ENCODE measurements at places on chromosomes 2 and 18.

DNA sequence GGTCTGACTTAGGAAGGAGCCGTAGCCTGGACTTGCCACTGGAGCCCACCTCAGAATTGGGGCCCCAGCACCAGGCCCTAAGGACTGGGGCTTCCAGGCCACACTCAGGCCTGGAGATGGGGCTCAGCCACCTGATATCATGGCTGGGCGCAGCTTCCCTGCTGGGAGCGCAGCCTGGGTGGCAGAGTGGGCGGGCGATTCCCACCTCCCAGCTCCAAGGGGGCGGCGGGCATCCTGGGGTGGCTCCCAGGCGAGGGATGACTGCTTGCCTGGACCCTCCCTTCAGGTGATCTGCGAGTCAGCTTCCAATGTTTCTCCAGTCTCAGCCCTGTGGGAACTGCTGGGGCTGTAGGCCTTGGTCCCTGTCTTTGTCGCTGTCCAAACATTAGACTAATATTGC, 20.1 kb downstream of the GPR35 start:
- no peak for DNase-seq

DNA sequence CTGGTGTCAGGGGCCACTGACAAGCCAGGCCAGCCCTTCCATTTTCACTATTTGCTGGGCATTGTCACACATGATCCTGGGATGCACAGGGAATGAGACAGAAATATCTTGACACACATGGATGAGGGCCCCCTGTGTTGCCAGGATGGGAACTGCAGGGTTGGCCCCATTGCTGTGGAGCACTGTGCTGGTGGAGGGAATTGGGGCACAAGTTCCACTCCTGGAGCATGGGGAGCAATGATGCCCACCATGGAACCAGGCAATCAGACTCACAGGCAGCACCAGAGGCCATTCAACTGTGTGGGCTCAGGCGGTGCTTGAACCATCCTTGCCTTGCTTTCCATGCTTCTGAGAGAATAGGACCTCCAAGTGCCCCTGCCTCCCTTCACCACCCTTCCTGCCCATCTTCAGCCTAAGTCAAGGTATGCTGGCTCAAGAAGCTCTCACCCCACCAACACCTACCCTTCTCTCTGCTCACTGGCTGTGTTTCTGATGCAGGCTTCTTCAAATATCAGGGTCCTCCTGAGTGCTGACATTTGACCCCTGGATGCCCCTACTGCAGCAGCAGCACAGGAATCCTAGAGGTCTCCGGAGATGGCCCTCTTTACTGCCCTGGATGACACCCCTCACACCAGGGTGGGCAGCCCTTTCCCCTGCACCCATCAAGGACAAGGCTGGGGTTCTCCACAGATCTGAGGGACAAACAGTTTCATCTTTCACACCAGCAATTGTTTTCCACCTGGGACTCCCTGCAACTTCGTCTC, 11.0 kb downstream of the ADRA2B start:
- no peak for DNase-seq

- no peak for DNase-seq
These were observed 83.2 kb downstream of the DDX1 start for GRCh38 chr2:15674637-15675455.

- DNase-seq = peak; percentile 36
These were observed 501 bp downstream of the RETREG2 start for GRCh38 chr2:219178377-219179175.

DNA sequence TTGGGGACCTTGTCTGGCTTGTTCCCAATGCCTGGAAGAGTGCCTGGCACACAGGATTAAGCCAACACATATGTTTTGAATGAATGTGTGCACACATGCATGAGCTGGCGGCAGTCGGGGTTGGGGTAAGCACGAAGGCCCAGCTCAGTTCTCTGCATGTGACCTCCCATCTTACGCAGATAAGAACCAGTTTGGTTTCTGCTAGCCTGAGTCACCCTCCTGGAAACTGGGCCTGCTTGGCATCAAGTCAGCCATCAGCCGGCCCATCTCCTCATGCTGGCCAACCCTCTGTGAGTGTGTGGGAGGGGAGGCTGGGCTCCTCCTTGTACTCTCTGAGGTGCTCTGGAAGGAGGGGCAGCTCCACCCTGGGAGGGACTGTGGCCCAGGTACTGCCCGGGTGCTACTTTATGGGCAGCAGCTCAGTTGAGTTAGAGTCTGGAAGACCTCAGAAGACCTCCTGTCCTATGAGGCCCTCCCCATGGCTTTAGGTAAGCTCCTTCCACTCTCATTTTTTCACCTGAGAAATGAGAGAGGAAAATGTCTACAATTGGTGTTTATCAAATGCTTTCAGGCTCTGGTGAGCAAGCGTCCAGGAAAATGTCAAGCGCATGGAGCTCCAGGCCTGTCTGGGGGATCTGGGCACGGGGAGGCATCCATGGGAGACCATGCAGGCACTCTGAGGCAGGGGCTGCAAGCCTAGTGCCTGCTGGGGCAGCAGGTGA, 9.7 kb upstream of the IL1RN start:
- DNase-seq = peak; percentile 77

DNA sequence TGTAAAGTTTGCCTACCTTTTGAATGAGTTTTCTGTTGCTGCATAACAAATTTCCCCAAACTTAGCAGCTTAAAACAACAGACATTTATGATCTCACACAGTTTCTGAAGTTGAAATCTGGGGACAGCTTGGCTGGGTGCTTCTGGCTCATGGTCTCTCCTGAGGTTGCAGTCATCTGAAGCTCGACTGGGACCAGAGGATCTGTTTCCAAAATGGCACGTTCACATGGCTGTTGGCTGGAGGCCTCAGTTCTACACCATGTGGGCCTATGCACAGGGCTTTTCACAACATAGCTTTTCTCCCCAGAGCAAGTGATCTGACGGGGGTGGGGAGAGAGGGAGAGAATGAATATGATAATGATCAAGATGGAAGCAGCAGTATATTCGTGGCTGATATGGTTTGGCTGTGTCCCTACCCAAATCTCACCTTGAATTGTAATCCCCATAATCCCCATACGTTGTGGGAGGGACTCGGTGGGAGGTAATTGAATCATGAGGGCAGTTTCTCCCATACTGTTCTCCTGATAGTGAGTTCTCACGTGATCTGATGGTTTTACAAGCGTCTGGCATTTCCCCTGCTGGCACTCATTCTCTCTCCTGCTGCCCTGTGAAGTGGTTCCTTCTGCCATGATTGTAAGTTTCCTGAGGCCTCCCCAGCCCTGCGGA, 3.5 kb downstream of the RALB start:
- DNase-seq = no peak

DNA sequence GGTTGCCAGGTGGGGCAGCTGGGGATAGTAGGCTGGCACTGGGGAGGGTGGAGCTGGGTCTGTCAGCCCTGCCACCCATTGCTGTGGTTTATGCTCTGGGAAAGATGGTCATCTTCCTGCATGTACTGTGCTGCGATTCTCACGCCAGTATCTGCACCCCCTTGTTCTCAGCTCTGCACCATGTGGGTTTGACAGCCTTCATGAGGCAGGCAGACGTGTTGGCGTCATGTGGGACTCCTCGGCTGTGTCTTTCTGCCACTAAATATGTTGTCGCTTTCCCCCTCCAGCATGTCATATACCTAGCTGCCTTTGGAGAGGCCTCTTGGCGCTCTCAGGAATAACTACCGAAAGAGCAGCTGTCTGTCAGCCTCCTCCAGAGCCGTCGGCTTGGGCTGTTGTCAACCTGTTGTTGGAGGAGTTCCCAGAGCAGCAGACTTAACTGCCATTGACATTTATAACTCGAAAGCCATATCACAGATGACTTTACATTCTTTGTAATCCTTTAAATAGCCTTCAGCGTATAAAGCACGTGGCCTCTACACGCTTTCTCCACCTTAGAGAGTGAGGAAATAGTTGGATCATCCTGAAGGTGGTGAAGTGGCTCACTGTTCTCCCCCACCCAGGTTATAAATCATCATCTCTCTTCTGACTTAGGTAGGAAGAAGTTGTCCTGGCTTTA, 80.4 kb upstream of the MGAT5 start:
- no peak for DNase-seq

DNA sequence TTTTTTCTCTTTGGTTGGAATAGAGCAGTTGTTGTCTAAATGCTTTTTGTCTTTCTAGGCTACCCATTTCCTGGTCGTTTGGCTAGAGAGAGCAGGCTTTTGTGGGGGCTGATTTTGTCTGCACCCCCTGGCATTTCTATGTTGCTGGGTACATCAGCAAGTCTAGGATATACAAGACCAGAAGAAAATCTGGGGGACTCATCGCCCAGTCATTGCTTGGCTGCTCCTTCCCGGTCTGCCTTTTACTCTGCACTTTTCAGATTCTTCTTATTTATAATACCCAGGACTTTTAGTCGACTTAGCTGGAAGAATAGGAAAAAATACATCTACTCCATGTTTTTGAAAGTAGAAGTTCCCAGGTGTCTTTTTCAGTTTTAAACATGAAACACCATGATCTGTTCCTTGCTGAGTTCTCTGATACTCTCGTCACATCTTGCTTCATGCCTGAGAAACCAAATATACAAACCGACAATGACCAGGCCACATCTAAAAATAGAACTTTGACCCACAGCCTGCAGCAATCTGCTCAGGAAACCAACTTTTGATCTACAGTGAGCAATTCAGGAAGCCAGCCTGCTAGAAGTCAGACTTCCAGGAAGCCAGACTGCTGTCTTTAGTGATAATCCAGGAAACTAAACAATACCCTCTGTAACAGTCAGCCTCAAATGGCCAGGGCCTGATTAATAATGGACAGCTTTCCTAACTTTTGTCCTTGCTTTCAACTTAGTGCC, 163.8 kb upstream of the MEX3C start:
- DNase-seq = peak; percentile 43

DNA sequence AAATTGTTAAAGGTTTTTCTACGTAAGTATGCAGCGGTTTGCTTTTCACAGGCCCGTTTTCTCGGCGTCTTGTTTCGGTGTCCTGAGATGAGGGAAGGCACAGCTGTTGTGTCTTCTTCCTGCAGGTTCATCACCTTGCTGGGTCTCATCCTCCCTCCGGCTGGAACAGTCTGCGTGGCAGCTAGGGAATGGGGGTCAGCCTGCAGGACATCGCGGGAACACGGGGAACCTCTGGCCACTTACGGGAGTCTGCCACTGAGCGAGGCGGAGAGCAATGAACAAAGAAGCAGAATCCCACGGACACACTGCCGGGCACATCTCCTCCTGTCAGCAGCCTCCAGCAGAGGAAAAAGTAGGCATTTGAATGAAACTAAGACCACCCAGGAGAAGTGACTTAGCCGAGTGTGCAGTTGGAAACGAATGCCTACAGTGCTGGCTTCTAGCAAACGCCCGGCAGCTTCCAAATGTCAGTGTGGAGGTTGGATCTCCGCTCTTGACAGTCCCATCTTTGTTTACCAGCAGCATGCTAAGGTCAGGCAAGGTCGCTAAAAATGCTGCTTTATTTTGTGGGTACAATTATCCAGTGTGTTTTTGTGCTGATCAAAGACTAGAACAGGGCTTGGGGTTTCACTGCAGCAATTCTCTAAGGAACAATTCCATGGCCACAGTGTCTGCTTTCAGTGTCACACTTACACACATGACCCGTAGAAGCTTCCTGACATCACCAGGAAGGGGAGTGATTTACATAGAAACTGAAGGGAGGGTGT, 109.8 kb upstream of the SEC11C start:
- DNase-seq = no peak

- peak; percentile 45 for DNase-seq
These were observed 11.5 kb upstream of the DIPK1C start for GRCh38 chr18:74468547-74469061.

DNA sequence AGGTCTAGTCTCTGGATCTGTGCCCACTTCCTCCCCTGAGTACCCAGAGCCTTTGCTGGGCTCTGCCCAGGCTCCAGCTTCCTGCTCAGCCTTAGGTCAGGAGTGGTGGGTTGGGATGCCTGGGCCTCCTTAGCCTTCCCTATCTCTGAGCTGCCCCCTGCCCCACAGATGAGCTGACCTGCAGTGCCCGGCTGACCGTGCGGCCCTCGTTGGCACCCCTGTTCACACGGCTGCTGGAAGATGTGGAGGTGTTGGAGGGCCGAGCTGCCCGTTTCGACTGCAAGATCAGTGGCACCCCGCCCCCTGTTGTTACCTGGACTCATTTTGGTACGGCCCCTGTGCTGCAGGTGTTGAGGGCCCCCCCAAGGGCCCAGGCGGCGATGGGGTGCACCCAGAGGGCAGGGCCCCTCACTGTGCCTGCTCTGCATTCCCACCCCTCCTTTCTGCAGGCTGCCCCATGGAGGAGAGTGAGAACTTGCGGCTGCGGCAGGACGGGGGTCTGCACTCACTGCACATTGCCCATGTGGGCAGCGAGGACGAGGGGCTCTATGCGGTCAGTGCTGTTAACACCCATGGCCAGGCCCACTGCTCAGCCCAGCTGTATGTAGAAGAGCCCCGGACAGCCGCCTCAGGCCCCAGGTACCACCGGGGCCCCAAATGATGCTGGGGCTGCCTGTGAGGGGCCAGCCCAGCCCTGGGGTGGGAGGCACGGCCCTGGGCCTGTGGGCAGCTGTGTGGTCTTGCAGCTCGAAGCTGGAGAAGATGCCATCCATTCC, 30.1 kb upstream of the GMPPA start:
- no peak for DNase-seq

DNA sequence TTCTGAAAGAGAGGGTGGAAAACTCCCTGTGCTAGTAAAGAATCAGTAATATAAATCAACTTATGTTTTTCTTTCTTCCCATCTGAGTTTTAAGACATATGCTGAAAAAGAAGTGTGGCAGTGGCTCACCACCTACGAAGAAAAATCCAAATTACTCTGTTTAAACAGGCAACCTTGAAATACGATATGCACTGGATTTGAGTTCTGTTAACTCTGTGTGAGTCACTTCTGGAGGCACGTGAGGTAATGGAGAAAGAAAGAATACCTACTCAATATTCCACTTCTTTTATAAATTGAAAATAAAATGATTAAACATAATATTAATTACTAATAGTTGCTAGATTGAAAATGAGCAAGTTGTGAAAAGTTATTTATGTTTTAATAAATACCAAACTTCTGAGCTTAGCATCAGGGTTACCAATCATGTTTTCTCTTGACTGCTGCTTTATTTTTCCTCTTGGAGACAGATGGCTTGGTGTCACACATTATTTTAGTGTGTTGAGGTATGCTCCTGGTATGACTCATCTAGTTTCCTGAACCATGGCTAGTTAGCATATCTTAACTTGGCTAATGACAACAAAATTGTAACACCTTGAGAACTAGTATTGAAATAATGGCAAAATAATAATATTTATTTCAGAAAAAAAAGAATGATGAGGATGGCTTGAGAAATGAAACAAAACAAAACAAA, 1705.5 kb upstream of the PIK3C3 start:
- DNase-seq = no peak

DNA sequence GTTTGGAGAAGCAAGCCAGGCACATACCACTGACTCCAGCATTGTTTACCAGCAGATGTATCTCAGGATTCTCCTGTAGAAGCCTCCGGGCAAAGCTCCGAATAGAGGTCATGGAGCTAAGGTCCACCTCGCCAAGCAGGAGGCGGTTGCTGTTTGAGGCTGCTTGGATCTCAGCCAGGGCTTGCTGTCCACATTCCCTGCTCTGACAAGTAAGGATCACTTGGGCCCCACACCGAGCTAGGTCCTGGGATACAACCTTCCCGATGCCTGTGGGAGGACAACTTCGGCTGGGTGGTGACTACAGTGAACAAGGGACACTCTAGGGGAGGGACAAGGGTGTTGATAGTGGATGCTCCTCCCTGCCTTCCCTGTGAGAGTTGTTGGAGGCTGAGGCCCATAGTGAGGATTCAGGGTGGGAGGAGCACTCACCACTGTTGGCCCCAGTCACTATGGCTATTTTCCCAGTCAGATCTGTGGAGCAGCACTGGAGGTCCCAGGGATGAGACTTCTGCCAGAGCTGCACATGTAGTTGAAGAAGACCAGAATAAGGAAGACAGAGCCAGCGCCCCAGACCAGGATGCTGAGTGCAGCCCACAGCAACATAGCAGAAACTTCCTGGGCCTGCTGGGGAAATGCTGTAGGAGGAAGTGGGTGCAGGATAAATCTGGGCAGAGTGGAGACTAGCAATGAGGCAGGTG, 8.3 kb downstream of the C2orf81 start:
- no peak for DNase-seq

GRCh38 chr2:241300000-241300399, 15.5 kb downstream of the HDLBP start:
- no peak for DNase-seq
